ENCODE measurements at places on chromosomes 13 and 19. TPM values are rescaled to one million over a fixed set of nuclear protein-coding genes. Genes with fewer than 3 reads are reported as not detected.
A peak's percentile ranks its signal among the peaks of the same experiment; 100 is the strongest.

DNA sequence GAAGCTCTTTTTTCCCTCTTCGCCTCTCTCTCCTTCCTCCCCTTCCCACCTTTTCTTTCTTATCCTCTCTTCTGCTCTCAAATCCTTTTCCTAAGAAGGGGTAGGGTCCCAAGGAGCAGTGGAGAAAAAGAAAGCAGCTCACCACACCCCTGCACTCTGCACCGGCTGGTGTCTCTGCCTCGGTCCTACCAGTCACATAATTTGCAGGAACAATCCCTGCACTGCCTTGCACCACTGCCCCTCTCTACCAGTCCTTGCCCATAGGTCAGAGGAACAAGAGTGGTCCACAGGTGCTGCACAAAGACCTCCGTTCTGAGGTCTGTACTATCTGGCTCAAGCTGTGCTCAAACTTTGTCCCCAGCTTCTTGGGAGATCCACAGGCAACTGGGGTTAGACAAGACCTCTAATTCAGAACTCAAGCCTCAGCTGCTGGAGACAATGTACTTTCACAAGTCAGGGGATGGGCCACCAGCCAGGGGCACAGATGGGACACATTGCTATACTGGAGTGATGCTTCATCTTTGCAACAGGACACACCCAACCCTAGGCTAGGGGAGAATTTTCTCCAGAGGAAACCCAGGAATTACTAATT lies 125.4 kb upstream of the ZNF507 start:
- H3K27me3 ChIP-seq, result peaks cover 39% of the 10 kb centered on the region
- no peak overlapping the region for H3K27ac ChIP-seq
- H3K4me1 ChIP-seq, result peaks cover 11% of the 10 kb centered on the region
- H3K4me3 ChIP-seq, result no peak overlapping the region
- DNase-seq, result no peak
- no peaks in the 10 kb centered on the region for H3K36me3 ChIP-seq

- DNase-seq, result no peak
- H3K4me3 ChIP-seq, result no peak overlapping the region
- H3K27me3 ChIP-seq, result peaks cover 8% of the 10 kb centered on the region
- H3K4me1 ChIP-seq, result no peaks in the 10 kb centered on the region
- H3K27ac ChIP-seq, result no peak overlapping the region
These were observed 1.3 kb downstream of the RHPN2 start for GRCh38 chr19:33063356-33063752.

DNA sequence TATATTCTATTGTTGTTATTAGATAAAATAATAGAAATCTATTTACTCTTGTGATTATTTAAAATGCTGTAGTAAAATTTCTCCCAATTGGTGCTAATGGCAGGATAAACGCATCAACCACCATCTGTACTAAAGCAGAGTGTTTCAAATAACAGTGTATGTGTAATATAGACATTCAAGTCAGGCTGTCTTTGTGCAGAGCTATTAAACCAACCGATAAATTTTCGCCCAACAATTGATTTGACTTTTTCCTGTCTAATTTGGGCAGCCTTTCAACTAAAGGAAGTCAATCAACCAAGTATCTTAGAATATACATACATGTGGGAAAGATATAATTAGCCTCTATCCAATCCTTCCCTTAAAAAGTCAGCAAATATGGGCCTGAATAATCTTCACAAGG lies 5.8 kb downstream of the AMER2 start:
- H3K4me1 ChIP-seq, result peaks cover 2% of the 10 kb centered on the region
- H3K27ac ChIP-seq, result no peak overlapping the region
- no peak overlapping the region for H3K4me3 ChIP-seq
- no peak for DNase-seq

The ZNF724 gene
- 7.5 TPM for total RNA-seq

- H3K27me3 ChIP-seq, result no peaks in the 10 kb centered on the region
- no peak for DNase-seq
- H3K4me3 ChIP-seq, result no peak overlapping the region
These were observed 6.1 kb downstream of the ZNF700 start for GRCh38 chr19:11931051-11931450.

The TRMT1 gene
- 100 TPM for total RNA-seq

GRCh38 chr13:113851826-113852535 lies 11.9 kb downstream of the GAS6 start:
- DNase-seq, result no peak
- H3K27me3 ChIP-seq, result peaks cover 4% of the 10 kb centered on the region
- no peak overlapping the region for H3K27ac ChIP-seq
- H3K4me1 ChIP-seq, result peaks cover 19% of the 10 kb centered on the region
- H3K4me3 ChIP-seq, result no peak overlapping the region

The SERPINE3 gene
- not detected for total RNA-seq

DNA sequence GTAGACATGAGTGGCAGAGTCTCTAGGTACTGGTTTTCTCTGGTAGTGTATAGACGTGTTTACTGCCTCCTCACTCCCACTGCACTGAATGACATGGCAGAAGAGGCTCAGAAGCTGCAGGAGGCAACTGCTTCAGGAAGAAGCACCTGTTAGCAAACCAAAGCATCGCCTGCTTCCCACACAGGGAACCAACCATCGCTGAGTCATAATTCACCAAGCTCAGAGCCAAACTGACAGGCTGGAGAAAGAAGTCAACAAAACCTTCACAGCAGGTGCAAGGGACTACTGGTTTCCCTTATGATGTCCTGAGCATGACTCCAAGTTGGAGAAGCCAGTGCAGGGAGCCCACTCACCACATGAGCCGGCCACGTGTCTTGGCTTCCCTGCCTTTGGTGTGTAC lies 69.8 kb downstream of the KCTD12 start:
- H3K4me3 ChIP-seq, result no peak overlapping the region
- H3K27me3 ChIP-seq, result peaks cover 17% of the 10 kb centered on the region
- H3K36me3 ChIP-seq, result no peaks in the 10 kb centered on the region
- no peaks in the 10 kb centered on the region for H3K4me1 ChIP-seq
- no peak for DNase-seq
- no peak overlapping the region for H3K27ac ChIP-seq

DNA sequence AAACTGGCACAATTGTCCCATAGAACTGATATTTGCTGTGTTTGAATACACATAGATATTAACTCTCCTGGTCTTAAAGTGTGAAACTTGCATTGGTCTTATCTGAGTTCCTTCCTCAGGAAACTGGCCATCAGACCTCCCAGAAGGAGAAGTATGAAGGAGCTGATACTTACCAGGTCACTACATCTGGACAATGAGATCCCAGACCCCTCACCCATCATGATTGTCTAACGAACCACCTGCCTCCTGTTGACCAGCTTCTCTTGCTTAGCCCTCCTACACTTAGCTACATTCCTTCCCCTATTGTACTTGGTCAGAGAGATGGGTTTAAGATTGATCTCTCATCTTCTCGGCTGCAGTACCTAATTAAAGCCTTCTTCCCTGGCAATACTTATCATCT lies 413.3 kb downstream of the KCTD12 start:
- H3K27ac ChIP-seq, result no peak overlapping the region
- DNase-seq, result no peak
- no peaks in the 10 kb centered on the region for H3K4me1 ChIP-seq
- H3K27me3 ChIP-seq, result peaks cover 11% of the 10 kb centered on the region
- no peaks in the 10 kb centered on the region for H3K36me3 ChIP-seq
- no peak overlapping the region for H3K4me3 ChIP-seq

DNA sequence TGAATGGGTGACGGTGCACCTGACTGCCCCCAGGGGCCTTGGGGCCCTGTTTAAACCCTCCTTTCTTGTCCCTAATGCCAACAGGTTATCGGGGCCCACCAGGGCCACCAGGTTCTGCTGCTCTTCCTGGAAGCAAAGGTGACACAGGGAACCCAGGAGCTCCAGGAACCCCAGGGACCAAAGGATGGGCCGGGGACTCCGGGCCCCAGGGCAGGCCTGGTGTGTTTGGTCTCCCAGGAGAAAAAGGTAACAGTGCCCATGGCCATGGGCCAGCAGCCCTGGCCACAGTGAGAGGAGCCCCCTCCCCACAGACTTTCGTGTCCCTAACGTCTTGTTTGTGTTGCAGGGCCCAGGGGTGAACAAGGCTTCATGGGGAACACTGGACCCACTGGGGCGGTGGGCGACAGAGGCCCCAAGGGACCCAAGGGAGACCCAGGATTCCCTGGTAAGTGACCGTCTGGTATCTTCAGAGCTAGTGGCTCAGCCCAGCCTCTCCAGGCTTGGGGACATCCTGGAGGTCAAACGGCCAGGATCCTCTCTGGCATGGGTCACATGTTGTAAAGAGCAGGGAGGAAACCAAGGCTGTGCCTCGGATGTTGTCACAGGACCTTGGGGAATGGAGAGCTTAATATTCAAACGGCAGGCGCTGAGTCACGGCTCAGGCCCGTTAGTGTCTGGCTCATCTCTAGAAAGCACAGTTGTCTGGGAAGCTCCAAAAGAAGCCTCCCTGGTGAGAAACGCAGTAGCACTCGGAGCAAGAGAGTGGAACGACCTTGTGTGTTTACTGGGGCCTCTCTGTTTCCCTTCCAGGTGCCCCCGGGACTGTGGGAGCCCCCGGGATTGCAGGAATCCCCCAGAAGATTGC lies 58.3 kb downstream of the RAB20 start:
- no peaks in the 10 kb centered on the region for H3K4me1 ChIP-seq
- peaks cover 5% of the 10 kb centered on the region for H3K27me3 ChIP-seq
- H3K36me3 ChIP-seq, result no peaks in the 10 kb centered on the region
- no peak overlapping the region for H3K27ac ChIP-seq
- peak; percentile 58 for DNase-seq

The MRPS31 gene
- 40.0 TPM for total RNA-seq

The SLC10A2 gene
- not detected for total RNA-seq

The SIGLECL1 gene
- total RNA-seq, result not detected

GRCh38 chr13:48797761-48798160 lies 144.0 kb downstream of the CYSLTR2 start:
- no peak overlapping the region for H3K27ac ChIP-seq
- no peak overlapping the region for H3K4me3 ChIP-seq
- DNase-seq, result no peak
- H3K36me3 ChIP-seq, result no peaks in the 10 kb centered on the region

- no peaks in the 10 kb centered on the region for H3K27me3 ChIP-seq
- DNase-seq, result no peak
- no peak overlapping the region for H3K4me3 ChIP-seq
- H3K27ac ChIP-seq, result no peak overlapping the region
- no peaks in the 10 kb centered on the region for H3K36me3 ChIP-seq
- no peaks in the 10 kb centered on the region for H3K4me1 ChIP-seq
These were observed 279.6 kb downstream of the KLF5 start for GRCh38 chr13:73338389-73338788.

The LILRB5 gene
- 0.22 TPM for total RNA-seq

DNA sequence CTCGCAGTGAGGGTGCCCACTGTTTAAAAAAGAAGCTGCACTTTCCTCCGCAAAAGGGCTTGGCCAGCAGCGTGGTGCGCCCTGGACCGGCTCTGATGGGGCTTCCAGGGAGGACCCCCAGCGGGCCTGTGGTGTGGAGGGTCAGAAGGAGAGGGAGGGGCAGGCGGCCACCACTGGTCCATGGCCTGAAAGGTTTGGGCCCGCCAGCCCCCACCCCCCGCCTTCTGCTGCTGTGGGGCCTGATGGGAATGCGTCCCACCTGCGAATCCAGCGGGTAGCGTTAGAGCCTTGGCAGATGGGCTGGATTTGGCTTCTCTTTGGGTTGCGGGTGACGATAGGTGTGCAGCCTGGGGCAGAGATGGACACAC lies 34.7 kb downstream of the TMEM255B start:
- H3K4me1 ChIP-seq, result no peaks in the 10 kb centered on the region
- no peak overlapping the region for H3K4me3 ChIP-seq
- no peak overlapping the region for H3K27ac ChIP-seq
- H3K36me3 ChIP-seq, result no peaks in the 10 kb centered on the region

DNA sequence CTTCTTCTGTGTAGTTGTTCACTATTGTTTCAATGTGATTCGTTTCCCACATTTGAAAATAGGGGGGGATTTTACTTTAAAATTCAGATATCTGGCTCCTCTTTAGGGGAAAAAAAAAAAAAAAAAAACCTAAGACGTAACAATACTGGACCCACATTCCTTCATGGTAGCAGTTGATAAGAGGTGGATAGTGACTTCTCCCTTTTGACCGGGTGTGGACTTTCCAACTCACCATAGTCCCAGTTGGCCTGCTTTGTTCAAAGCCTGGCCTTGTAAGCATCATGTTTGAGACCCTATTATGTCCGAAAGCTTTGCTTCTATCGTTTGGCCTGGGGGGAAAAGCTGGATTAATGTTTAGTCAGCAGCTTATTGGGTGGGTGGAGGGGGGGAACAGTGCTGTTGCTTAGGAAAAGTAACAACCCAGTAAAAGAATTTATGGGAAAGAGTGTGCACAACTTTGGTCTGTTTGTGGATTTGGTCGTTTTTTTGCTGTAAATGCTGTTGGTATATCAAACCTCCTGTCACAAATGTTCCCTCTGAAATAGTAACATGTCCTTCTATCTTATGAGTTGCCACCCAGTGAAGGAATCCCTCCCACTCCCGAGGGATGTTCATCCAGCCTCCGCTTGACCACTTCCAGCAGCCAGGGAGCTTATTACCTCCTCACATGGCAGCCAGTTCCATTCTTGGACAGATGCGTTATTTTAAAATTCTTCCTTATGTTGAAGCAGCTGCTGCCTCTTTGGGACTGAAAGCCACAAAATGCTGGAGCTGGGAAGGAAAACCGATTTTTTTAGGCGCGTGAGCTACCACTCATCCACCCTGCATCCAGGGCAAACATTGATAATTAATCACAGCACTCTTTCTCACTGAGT lies 10.4 kb downstream of the SAMD4B start:
- H3K36me3 ChIP-seq, result peaks cover 27% of the 10 kb centered on the region
- no peak overlapping the region for H3K27ac ChIP-seq
- peaks cover 34% of the 10 kb centered on the region for H3K4me1 ChIP-seq

DNA sequence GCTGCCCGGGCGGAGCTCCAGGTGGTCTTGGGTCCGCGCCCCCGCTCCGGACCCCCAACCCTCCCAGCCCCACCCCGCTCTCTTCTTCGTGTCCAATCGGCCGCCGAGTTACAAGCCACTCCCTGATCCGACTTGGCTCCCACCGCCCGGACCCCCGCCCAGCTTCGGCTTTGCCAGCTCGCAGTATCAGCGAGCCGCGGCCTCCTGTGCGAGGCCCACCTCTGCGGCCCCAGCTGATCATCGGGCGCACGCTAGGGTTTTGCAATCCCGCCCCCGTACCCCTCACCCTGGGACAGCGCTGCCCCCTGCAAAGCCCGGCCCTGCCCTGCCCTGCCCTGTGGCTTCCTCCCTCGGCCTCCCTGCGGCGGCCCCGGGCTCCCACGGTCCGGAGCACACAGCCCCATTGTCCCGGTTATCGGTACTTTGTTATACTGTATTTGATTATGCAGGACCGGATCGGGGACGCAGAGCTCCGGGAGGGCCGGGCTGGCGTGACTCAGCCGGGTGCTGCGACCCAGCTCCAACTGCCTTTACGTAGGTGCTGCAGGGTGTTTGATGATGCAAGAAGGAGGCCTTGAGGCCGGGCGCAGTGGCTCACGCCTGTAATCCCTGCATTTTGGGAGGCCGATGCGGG lies 598 bp upstream of the LPAR2 start:
- no peaks in the 10 kb centered on the region for H3K27me3 ChIP-seq
- peaks cover 19% of the 10 kb centered on the region for H3K36me3 ChIP-seq
- H3K4me1 ChIP-seq, result peaks cover 18% of the 10 kb centered on the region
- peak overlapping the region; percentile 82 for H3K4me3 ChIP-seq

The SYDE1 gene
- 0.22 TPM for total RNA-seq

GRCh38 chr13:47798194-47798593 lies 202.9 kb downstream of the SUCLA2 start:
- H3K4me3 ChIP-seq, result no peak overlapping the region
- no peaks in the 10 kb centered on the region for H3K4me1 ChIP-seq
- no peak for DNase-seq
- no peak overlapping the region for H3K27ac ChIP-seq
- no peaks in the 10 kb centered on the region for H3K36me3 ChIP-seq
- no peaks in the 10 kb centered on the region for H3K27me3 ChIP-seq

The RCBTB1 gene
- total RNA-seq, result 27.0 TPM
